H1 (cell line): ENCODE measurements at places on chromosomes 3 and 15.

DNA sequence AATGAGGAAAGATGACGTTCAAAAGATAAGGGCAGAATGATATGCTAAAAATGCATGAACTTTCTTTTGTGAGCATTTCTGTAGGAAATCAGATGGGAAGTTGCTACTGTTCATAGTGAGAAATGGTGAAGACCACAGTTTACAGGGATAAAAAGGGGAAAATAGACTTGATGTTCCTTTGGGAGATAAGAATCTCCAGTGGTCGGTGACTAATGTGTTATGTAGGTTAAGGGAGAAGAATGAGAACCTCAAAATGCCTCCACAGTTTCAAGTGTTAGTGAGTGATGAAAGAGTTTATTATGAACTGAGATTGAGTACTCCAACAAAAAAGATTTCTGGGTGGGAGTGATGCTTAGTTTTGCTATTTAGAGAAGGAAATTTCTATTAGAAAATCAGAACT lies 247.2 kb downstream of the LSAMP start:
- no peak for DNase-seq

DNA sequence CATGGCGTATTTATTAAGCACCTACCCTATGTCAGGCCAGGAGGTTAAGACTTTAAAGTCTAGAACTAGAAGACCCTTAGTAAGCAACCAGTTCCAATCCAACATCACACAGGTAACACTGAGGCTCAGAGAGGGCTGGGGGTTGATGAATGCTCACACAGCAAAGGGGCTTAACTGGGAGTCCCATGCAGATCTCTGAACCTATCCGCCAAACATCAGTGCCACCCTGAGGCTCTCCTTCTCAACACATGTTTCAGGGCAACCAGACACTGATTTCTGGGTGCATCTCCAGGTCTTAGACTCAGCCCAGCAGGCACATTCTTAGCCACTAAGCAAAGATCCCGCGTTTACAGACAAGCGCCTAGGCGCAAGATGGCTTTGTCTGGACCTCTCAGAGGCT lies 92.0 kb upstream of the SLC6A11 start:
- no peak for DNase-seq

GRCh38 chr3:152185891-152186630 lies 82.7 kb upstream of the MBNL1 start:
- DNase-seq: no peak

DNA sequence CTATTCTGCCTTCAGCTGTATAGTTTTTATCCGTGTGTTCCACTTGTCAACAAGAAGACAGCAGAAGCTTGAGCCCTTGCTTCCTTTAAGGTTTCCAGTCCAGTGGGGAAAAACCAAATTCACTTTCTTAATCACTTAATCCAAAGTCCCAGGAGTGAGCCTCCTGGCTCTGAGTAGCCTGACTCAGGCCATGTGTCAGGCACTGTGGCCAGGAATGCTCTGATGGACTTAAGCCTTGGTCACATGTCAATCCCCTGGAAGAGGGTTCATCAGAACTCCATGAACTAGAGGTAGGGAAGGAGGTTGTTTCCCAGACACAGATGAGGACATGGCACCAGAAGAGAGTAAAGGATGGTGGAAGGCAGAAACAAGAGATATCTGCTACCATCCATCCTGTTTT lies 8.8 kb downstream of the VIPR1 start:
- no peak for DNase-seq

GRCh38 chr3:23709987-23710386 lies 95.8 kb upstream of the UBE2E1 start:
- no peak for DNase-seq

DNA sequence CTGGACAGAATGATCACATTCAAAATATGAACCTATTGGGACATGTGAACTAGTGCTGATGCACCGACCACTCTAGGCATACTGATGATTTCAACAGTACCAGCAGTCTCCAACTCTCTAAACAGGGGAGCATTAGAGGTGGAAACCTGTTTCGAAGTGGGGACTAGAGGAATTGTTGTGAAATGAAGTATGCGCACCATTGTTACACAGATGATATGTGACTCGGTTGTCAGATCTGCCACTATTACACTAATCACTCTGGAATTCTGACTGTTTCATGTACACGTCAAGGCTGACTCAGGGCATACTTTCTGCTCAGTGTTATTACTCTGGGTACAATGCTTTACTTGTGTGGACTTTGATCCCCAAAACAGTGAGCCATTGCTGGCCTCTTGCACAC lies 198.2 kb upstream of the UBE2E2 start:
- no peak for DNase-seq

GRCh38 chr3:180296971-180297370 lies 260.2 kb upstream of the PEX5L start:
- no peak for DNase-seq

- DNase-seq: no peak
Measured at GRCh38 chr3:127535106-127535785, 55.3 kb downstream of the TPRA1 start.

DNA sequence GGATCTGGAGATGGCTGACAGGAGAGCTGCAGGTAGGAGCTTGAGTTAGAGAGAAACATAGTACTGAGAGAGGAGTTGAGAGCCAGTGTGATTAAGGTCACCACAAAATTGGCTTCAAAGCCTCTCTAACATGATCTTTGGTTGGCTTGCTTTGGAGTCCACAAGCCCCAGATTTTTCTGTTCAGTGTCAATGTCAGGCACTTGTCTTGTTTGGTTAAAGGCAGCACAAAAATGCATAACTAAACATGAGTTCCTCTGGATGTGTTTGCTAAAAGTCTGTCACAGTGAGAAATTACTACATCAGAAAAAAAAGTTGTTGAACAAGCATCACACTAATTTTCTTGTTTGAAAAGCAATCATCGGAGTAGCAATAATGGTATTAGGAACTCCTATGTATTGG lies 440.5 kb downstream of the NTRK3 start:
- DNase-seq: no peak

DNA sequence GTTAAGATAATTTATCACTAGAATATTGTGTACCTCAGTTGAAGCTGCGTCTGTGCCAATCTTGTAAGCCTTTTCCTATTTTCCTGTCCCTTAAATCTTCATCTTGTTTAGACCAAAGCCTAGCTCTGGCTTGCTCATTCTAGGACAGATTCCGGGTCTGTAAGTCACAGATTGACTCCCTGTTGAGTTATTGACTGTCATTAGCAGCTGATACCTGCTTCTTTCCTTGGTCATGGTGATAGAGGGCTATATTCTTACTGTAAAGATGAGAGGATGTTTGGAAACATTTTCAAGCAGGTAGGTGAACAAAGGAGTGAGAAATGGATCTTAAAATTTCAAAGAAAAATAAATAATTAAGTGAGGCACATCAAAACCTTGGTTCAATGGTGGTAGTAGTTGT lies 200.2 kb downstream of the KCNH8 start:
- DNase-seq: no peak

GRCh38 chr3:156664831-156665178 lies 9.6 kb upstream of the TIPARP start:
- no peak for DNase-seq

DNA sequence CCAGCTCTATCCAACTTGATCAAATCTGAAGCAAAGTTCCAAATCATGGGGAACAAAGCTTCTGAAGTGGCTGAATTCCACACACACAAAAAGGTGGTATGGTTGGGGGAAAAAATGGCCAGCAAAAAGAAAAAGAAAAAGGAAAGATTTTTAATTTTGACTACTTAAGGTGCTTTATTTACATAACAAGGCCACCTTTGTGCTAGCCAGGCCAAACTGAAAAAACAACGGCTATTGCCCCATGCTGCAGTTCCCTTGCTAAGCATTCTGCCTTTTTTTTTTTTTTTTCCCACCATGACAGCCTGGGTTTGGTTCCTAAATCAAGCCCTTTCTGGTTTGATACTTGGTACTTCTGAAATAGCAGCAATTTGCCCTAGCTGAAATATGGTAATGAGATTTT lies 66.5 kb upstream of the DAZL start:
- no peak for DNase-seq

GRCh38 chr3:177053107-177053506 lies 144.2 kb downstream of the TBL1XR1 start:
- no peak for DNase-seq

DNA sequence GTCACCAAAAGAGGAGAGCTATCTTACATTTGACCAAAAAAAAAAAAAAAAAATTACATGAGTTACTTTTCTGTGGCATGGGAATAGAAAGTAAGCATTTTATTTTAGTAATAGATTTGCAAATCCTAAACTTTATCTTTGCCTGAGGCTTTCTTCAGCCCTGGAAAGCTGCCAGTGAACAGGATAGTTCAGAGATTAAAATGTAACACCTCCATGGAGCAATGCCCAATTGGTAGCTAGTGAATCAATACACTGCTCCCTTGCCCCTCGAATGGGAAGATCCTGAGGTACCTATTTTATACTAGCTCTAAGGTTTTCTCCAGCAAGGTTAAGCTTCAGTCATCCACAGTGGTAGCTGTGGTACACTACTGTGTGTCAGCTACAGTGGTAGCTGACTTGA lies 867.1 kb downstream of the NAALADL2 start:
- no peak for DNase-seq

GRCh38 chr15:101329867-101330380 lies 34.9 kb upstream of the SNRPA1 start:
- DNase-seq: peak; percentile 32

DNA sequence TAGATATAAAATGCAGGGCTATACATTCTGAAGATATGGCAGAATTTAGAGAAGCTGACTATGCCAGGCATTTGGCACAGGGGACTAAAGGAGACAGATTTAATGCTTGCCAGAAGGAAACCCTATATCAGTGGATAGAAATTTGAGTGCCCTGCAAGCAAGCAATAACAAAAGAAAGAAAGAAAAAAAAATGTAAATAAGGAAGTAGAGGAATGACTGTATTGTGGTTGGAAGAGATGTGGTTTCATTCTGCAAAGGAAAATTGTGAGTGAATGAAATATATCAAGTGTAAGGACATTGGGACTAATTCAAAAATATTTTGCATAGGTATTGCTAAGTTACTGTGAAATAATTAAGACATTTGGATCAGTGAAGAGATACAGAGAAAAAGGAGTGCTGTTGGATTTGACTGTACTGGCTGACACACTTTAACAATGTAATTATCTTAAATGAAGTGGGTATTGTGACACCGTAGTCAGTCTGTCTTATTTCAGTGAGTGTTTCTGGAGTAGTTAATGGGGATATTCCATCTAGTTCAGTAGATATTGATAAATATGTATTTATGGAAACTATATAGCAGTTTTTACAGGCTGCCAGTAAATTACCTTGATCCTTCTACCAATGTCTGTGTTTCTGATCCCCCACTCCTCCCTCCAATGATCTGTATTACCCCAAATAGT lies 418.2 kb downstream of the CNTN4 start:
- DNase-seq: no peak

DNA sequence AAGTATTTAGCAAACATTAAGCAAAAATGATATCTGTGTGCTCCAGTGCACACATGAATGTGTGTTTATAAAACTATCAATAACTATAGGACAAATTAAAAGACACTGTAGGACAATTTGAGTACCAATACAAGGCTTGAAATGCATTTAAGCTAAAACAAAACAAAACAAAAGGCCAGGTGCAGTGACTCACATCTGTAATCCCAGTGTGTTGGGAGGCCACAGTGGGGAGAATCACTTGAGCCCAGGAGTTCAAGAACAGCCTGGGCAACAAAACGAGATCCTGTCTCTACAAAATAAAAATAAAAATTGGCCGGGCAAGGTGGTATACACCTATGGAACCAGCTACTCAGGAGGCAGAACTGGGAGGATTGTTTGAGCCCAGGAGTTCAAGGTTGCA lies 50.7 kb downstream of the CSNK1G1 start:
- DNase-seq: no peak

- DNase-seq: no peak
Measured at GRCh38 chr3:161266731-161267150, 45.6 kb downstream of the NMD3 start.

DNA sequence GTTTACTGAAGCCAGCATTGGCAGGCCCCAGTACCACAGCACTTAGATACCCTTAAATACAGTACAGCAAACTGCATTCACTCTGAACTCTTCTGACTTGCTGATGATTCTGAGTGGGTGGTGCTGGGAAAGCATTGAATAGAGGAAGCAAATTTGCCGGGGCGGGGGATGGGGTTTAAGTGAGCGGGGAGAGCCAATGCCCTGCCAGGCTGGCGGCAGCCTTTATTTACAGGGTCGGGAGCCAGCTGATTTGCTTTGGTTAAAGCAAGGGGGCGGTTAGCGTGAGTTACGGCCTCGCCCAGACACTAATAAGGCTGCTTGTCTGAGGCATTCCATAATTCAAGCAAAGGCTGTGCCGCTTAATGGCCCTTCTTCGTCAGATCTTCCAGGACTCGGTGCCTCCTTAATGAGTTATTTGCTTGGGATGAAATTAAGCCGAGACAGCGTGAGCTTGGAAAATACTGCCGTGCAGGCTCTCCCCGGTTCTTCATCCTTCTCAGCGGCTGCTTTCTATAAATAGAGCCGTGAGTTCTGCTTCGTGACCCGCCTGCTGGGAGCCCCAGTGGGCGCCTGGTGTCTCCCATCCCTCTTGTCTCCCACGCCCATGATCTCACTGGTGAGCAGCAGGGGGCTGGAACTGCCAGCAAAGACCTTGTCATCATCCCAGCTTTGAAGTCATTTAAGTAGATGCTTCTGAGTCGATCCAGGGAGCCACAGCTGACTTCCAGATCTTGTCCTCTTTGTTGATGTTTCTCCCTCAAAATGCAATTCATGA lies 25.8 kb downstream of the SPSB4 start:
- DNase-seq: no peak

DNA sequence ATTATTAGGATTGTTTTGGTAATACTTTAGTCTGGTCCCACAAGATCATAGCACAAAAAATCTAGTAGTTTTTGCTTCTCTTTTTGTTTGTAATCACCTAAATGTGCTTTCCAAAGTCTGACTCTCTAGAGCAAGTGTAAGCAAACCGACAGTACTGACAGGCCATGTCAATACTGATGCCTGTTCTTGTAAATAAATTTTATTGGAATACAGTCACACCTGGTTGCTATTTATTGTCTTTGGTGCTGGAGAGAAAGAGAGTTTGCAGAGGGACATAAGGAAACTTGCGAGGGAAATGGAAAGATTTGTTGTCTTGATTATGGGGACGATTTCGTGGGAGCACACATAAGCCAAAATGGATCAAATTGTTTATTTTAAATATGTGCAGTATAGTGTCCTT lies 77.5 kb downstream of the NAALADL2 start:
- DNase-seq: no peak

DNA sequence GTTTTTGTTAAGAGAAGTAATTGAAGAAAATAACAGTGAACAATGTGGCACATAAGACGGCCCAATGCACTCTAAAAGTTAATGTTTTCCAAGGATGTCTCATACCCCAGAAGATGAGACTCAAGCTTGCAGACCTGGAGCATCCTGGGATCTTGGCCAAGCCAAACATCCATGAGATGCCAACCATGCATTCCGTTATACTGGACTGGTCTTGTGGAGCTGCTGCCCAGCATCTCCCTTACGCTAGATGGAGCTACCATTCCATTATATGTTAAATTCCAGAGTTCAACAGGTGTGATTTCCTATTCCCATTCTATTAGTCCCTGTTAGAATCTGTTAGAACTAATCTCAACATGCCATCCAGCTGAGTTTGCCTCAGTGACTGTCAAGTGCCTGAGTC lies 181.8 kb downstream of the PDCD6IP start:
- DNase-seq: no peak

- no peak for DNase-seq
Measured at GRCh38 chr15:45796433-45796832, 161.6 kb downstream of the SQOR start.

GRCh38 chr15:57619746-57620145 lies 28.0 kb downstream of the MYZAP start:
- DNase-seq: no peak
